ENCODE measurements at places on chromosomes 12 and 14.
A peak's percentile ranks its signal among the peaks of the same experiment; 100 is the strongest.

- DNase-seq, result peak; percentile 15
Measured at GRCh38 chr12:13981990-13982389, 588 bp upstream of the GRIN2B start.

- DNase-seq, result no peak
Measured at GRCh38 chr14:51219473-51220448, 20.3 kb upstream of the TMX1 start.

DNA sequence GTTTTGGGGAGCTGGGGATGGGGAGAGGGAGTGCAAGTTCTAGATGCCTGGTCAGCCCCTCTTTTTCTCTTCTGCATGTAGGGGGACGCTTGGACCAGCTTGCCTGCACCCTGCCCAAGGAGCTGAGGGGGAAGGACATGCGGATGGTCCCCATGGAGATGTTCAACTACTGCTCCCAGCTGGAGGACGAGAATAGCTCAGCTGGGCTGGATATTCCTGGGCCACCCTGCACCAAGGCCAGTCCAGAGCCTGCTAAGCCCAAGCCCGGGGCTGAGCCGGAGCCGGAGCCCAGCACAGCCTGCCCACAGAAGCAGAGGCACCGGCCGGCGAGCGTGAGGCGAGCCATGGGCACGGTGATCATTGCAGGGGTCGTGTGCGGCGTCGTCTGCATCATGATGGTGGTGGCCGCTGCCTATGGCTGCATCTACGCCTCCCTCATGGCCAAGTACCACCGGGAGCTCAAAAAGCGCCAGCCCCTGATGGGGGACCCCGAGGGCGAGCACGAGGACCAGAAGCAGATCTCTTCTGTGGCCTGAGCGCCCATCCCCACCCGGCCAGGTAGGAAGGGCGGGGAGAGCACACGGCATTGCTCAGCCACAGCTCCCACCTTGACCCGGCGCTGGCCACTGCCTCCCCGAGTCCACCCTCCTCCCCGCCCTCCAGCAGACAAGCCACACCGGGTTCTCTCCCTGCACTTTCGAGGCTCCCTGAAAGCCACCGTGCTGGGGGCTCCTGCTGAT lies 14.0 kb downstream of the LRTM2 start:
- no peak for DNase-seq

DNA sequence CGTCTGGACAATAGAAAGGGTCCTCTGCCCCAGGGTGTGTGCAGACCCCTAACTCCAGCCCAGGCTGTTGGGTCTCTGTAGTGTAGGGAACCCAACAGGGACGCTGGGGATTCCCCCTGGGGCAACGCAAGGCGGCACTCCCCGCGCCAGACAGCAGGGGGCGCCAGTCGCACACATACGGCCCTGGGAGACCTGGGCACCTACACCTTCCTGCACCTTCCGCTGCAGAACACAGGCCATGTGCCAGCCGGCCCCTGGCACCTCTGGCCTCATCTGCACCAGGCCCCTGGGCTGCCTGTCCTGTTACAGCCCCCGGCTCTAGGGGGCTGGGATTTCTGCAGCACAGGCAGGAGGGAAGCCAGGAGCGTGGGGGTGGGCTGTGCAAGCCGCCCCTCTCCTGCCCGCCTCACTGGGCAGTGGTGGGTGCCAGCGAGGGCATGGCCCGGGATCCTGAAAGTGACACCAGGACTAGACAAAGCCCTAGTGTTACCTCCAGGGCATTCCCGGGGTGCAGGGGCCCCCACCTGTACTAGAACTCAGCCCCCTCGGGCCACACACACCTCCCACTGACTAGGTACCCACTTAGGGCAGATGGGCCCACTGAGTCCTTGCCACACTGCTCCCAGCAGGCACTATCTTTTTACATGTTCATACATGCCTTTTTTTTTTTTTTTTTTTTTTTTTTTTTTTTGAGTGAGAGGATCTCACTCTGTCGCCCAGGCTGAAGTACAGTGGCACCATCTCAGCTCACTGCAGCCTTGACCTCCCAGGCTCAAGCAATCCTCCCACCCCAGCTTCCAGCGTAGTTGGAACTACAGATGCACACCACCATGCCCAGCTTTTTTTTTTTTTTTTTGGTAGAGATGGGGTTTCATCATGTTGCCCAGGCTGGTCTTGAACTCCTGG lies 37.5 kb downstream of the CCNK start:
- DNase-seq, result peak; percentile 79

DNA sequence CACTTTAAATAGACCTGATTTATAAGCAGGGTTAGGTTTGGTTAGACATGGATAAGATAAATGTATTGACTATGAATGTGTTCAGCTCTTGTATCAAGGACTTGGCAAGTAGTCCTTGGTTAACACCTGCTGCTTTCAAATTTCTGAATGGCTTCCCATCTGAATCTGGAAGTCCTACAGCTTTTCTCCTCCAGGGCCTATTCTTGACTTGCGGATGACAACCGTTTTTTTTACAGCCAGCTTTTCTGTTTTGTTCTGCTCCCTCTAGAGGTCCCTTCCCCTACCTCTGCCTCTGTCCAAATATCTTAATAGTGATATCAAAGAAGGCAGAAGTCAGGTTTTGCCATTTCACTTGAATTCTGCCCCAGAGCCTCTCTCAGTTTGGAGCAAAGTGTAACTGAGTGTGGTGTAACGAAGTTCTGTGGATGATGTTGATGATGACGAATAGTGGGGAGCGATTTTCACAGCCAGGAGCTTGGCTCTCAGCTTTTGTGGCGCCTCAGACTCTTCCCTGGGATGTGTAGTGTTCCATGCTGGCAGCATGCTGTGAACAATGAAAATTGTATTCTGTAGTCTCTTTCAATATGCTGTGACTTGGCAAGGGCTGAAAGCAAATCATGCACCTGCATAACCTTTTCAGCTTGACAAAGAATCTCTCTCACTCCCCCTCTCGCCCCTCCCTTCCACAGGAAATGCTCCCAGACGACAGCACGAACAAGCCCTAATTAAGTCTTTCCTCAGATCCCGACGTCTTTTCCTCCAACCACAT lies 5.0 kb upstream of the SLC4A8 start:
- no peak for DNase-seq

GRCh38 chr14:23186913-23187654 lies 3.6 kb upstream of the SLC7A8 start:
- DNase-seq, result peak; percentile 35

DNA sequence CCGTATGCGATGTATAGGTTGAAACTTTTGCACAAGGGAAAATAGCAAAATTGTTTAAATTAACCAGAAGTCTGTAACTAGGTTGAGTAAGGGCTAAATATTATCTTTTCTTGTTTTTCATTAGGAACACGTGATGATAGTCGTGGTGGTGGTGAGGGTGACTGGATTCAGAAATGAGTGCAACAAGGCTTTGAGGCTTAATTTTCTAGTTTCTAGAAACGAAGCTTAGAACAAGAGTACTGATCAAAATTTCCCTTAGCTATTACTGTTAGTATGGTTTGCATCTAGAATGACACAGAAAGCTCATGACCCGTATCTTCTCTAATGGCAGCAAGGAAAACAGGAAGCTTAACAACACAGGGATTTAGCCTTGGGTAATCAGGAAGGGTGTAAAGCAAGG lies 7.0 kb downstream of the SLIRP start:
- no peak for DNase-seq

DNA sequence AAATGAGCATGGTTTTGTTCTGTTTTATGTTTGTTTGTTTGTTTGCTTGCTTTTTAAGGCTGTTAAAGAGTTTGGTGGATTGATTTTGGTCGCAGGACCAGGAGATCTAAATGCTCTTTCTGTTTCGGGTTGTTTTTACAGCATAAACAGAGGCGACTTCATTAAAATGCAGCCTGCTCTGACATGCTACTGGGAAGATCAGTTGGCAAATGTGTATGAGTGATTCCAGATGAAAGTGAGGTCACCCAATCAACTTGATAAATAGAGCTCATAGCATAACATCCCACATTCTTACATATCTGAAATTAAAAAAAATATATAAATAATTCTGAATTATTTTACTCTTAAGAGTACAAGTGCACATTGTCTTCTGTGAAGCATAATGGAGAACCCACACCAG lies 947.7 kb downstream of the GALC start:
- DNase-seq, result no peak

- no peak for DNase-seq
Measured at GRCh38 chr14:78683206-78683605, 513.0 kb downstream of the NRXN3 start.

- no peak for DNase-seq
Measured at GRCh38 chr14:99315197-99315596, 43.2 kb upstream of the BCL11B start.
